ENCODE measurements at places on chromosomes 13 and 19.

- no peak for DNase-seq
Measured at GRCh38 chr13:44921931-44922758, 67.1 kb downstream of the NUFIP1 start.

GRCh38 chr13:22061806-22062391, 391.0 kb downstream of the FGF9 start:
- DNase-seq = peak; percentile 57

DNA sequence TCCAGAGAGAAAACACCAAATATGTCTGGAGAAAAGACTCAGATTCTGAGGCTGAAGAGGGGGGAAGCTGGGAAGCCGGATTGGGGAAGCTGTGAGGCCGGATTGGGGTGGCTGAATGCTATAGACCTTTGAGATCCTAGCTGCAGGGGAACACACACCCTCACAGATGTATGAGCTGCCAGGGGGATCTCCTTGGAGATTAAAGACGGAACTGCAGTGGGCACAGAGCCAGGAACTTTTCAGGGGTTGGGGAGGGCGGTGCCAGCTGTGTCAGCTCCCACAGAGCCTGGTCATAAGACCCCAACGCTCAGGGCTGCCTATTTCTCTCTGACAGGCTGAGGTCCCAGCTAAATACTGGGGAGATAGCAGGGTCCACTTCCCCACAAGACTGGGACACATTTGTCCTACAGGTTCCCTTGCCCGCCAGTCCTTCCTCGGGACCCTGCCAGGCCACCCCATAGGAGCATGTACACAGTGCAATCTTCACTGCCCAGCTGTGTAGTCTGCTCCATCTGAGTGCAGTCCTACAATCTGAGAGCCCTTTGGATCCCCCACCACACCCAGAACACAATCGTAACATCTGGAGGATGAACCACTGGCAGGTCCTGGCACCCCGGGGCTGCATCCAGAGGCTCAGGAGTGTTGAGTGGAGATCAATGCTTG, 1893.9 kb downstream of the PCDH9 start:
- DNase-seq = no peak

DNA sequence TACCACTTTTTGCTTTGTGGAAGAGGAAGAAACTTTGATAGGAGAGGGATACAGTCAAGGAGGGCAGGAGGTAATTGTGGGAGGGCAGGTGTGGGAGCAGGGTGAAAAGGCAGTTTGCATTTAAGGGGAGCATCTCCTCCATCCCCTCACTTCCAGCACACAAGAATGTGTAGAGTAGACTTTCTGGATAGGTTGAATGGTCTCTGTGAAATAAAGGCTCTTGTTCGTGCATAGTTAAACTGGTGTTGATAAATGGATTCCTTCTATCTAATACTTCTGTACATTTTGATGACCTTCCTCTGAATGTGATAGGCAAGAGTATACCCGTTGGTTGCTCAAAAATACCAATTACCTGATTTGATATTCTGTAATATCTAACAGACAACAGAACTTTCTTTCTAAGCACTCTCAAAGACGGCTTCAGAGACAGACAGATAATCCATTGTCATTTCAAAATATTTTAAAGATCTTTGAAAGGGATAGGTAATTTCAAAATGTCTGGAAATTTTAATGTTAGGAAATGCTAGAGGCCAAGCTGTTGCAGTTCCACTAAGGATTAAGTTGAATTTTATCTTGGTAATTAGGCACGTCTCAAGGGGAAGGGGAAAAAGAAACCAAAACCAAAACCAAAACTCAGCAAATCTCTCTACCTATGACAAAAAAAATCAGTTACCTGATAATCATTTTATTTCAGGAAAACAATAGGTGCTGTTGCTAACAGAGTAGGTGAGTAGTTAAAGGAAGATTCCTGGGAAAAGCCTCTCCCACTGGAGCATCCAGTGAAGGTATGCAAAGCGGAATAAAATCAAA, 302.6 kb downstream of the COG6 start:
- no peak for DNase-seq

- DNase-seq = no peak
Measured at GRCh38 chr19:41991025-41991424, 3.0 kb downstream of the ATP1A3 start.

GRCh38 chr13:83881917-83882605, at the start of gene SLITRK1:
TSS of gene SLITRK1 (minus strand) at chr13:83882474. CDS start at chr13:83881507, 967 bp downstream.
- DNase-seq = no peak

- no peak for DNase-seq
Measured at GRCh38 chr19:18611327-18612050, 1.2 kb upstream of the TMEM59L start.

DNA sequence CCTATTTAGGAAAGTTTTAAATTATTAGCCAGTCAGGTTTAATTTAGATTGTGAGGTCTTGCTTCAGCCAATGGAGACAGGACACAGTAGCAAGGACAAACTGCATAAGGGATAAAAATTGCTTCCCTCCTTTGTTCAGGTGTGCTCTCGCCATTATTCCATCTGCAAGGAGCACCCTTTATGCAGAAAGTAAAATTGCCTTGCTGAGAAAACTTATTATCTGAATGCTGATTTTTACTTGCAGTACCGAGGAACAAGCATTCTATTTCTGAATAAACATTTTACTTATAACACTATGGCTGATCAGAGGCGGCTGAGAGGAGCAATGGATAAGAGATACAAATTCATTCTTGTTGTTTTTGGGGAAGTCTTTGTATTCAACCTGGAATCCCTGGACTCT, 8.0 kb downstream of the CYP4F22 start:
- DNase-seq = no peak

DNA sequence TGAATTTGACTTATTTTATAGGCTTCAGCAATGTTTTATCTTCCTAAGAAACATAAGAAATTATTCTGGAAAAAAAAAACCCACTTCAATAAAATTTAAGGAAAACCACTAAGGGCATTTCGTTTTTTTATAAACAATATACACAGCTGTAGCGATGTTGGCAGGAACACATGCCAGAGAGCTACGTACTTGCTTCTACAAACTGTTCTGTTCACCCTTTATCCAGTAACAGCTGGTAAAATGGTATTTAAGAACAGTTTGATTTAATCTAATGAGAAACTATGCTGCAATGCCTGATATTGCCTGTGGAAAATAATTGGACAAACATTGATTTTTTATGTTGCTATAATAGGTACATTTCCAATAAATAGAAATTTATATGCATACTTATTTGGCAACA, 137.2 kb upstream of the DACH1 start:
- no peak for DNase-seq

- DNase-seq = peak; percentile 17
Measured at GRCh38 chr13:102779436-102780159, 6.0 kb upstream of the TEX30 start.

- no peak for DNase-seq
Measured at GRCh38 chr13:91491980-91492379, 93.6 kb downstream of the GPC5 start.

GRCh38 chr19:17394891-17395415, 957 bp upstream of the CCDC194 start:
- DNase-seq = peak; percentile 71

DNA sequence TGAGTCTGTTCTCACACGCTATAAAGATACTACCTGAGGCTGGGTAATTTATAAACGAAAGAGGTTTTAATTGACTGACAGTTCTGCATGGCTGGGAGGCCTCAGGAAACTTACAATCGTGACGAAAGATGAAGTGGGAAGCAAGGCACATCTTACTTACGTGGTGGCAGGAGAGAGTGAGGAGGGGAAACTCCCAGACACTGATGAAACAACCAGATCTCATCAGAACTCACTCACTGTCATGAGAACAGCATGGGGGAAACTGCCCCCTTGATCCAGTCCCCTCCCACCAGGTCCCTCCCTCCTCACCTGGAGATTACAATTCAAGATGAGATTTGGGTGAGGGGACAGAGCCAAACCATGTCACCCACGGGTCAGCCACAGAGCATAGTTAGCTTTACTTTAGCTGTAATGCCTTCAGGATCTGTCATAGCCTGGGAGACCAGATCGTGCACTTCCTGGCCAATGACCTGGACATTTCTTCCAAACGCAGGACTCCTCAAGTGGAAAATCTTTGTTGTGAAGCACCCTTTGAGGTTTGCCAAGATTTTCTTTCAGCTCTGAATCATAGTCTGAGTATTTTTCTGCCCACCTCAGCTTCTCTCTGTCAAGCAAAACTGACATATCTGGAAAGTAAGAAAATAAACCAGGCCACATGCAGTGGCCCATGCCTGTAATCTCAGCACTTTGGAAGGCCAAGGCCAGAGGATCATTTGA, 25.2 kb upstream of the HIF3A start:
- no peak for DNase-seq

DNA sequence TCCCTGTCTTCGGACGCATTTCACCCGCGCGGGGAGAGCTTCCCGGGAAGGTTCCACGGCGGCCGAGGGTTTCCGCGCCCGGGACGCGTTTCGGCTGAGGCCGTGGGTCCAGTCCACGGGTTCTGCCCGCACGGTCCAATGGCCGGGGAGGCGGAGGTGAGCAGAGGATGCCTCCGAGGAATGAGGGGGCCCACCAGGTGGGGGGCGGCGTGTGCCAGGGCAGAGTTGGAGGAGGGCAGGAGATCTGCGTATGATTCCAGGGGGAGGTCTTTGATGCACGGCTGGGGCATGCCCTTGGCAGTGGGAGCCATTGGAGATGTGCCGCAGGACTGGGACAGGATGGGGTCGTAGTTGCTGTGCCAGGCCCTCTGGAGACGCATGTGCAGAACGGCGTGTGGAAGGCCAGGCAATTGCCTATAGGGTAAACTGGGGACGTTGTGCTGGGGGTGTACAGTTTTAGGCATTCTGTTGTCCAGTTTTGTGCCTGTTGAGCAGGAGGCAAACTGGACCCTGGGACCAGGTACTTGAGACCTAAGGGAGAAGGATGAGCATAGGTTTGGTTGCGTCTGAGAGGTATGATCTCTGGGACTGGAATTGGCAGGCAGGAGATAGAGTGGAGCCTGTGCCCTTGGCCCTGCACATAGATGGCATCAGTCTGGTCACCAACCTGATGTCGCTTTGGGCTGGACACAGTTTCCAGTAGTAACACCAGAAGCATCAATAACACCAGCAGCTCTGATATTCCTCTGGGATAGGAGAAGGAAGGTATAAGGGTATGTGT, 751 bp downstream of the ZNF584 start:
- DNase-seq = no peak

DNA sequence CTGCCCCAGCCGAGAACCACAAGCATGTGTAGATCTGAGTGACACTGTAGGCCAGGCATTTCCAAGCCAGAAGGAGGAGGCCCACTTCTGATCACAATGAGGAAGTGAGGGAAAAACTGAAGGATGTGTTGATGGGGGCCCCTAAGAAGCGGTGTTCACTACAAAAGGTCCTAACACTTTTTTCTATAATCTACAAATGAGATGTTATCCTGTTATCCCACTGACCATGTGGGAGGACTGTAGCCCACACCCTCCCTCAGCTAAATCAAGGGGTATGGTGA, 99.0 kb upstream of the MCF2L start:
- no peak for DNase-seq

DNA sequence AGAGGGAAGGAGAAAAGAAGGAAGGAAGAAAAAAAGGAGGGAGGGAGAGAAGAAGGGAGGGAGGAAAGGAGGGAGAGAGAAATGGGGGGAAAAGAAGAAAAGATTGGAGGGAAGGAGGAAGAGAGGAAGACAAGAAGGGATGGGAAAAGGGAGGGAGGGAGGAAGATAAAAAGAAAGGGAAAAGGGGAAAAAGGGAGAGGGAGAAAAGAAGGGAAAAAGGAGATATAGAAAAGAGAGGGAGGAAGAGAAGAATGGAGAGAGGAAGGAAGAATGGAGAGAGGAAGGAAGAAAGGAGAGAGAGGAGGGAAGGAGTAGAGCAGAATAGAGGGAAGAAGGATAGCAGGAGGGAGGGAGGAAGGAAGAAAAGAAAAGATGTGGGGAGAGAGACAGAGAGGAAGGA, 334.6 kb downstream of the TSHZ3 start:
- no peak for DNase-seq

DNA sequence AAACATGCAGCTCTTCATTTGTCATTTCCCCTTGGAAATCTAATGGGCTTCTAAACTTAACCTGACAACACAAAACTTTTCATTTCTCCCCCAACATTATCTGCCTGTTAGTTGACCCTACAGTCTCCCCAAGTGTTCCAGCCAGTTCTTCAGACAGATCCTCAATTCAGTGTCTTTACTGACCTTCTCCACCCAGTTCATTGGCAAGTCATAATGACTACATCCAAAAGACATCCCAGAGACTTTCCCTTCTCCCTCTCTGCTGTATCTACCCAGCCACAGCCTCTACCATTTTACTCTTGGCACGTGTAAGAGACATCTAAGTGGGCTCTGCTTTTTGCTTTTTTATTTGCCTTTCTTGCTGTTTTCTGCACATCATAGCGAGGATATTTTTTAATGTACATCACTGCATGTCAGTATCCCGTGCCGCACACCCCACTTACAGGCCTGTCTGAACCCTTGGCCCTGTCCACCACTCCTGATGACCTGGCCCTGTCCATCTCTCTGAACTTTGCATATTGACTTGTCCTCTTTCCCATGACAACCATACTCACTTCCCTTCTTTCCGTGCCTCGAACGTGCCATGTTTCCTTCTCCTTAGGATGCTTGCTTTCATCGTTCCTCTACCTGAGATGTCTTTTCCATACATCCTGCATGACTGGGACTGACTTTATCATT, 391.9 kb downstream of the IRS2 start:
- no peak for DNase-seq

GRCh38 chr13:35479038-35479492, 2.6 kb upstream of the MAB21L1 start:
- DNase-seq = no peak

DNA sequence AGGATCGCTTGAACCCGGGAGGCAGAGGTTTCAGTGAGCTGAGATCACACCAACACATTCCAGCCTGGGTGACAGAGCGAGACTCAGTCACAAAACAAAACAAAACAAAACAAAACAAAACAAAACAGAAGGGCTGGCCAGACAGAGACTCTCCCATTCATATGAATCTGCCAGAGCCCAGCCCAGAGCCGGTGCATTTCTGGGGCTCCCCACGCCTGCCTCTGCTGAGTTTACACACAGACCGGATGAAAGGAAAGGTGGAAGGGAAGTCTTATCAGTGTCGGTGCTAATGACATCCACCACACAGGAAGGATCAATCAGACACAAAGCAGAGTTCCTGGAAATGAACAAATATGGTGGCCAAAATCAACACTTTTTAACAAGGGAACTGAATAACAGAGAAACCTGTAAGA, 6.8 kb downstream of the TRAPPC6A start:
- DNase-seq = no peak

Data from GM06990 (cell line).